CD8-positive, alpha-beta T cell (primary cell): ENCODE measurements at places on chromosomes 3 and 15.

- no peak for DNase-seq
These were observed 33.9 kb downstream of the HDAC11 start for GRCh38 chr3:13513913-13514517.

- DNase-seq = no peak
These were observed 46.9 kb upstream of the MUC13 start for GRCh38 chr3:124981472-124981871.

DNA sequence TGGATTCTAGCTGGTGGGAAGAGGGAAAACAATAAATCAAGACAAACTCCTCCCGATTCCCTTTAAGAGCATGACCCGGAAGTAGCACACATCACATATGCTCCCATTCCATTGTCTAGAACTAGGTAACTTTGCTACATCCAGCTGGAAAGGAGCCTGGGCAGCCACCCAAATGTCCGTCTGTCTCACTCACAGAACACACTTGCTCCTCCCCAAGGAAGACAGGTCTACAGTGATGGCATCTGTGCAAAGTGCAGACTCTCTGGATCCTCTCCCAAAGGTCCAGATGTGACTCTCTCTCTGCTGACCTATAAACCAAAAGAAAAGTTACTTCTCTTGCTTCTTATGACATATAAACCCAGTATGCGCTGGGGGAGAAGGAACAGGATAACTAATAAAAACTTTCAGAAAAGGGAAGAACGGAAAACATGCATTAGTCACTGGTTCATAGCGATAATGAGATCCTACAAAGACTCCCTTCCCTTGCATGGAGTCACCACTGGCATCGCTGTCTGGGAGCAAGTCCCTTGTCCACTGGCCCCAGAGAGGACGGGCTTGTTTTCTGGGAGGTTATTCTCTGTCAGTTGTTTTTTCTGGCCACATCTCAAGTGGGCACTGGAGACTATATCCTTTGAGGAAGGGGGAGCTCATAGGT is 29.8 kb upstream of the EPHB3 start:
- no peak for DNase-seq

GRCh38 chr15:42796955-42797782 is 60.2 kb upstream of the CDAN1 start:
- no peak for DNase-seq

- peak; percentile 45 for DNase-seq
These were observed 49.3 kb upstream of the XCR1 start for GRCh38 chr3:46076606-46077005.

DNA sequence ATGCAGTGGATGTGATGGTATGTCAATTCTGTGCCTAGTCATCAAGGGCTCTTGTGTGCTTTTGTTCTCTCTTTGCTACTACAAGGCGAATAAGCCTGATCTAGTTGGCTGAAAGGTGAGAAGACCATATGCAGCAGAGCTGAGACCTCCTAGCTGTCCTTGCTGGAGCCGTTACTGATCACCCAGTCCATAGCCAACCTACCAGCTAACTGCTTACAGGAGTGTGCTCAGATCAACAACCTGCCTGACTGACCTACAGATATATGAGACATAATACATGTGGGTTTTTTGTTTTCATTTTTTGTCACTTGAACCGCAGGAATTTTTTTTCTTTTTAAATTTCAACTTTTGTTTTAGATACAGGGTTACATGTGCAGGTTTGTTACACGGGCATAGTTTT is 22.8 kb downstream of the OXSM start:
- no peak for DNase-seq

- no peak for DNase-seq
These were observed 152.6 kb upstream of the EPHA3 start for GRCh38 chr3:88954853-88955252.

DNA sequence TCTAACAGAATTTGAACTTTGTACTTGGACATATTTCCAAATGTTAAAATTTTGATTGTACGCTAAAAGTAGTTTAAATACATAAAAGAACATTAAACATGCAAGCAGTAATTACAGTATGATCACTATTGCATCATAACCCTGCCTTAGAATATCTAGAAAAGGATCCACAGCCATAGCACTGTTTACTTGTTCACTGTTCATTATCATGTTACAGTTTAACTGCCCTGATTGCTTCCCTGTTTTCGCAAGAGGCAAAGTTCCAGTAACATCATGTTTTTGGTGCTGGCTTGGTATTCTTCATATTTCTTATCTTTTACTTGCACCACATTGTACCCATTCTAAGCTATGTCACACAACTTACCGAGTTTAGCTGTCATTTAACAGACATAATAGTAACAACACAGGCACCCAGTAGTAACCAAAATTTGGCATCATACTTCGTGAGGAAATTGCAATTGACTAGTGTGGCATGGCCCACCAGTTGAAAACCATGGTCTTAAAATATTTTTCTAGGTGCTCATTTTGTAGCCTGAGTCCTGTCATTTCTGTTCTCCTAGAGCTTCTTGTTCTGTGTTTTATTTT is 13.3 kb upstream of the TMEM87A start:
- DNase-seq = no peak

DNA sequence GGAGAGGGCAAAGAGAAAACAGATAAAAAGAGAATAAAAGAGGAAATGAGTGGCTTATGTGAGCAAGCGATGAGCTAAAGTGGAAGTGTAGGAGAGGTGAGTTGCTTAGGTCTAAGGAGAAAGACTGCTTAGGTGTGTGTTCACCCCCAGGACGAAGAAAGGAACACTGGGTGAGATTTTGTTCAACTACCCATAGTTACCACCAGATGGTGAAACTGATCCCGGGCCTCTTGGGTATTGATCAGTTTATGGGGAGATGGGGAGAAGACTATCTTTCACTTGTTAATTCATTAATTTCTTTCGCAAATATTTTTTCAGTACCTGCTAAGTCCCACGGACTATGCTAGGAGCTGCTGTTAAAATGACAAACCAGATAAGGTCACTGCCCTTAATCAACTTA is 33.9 kb downstream of the GAP43 start:
- no peak for DNase-seq

DNA sequence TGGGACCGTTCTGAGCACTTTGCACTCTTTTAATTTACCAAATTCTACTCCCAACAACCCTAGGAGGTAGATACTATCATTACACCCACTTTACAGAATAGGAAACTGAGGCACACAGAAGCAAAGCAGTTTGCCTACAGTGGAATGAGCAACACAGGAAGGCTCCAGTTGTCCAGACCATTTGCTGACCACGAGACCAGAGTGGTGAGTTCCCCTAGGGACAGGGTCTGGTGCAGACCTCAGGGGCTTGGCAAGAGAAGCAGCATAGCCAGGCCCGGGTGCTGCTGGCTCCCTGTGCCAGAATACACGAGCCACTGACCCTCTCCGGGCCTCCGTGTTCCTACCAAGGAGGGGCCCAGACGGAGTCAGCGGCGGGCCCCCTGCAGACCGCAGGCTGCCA is 26.5 kb downstream of the PLXND1 start:
- DNase-seq = no peak

DNA sequence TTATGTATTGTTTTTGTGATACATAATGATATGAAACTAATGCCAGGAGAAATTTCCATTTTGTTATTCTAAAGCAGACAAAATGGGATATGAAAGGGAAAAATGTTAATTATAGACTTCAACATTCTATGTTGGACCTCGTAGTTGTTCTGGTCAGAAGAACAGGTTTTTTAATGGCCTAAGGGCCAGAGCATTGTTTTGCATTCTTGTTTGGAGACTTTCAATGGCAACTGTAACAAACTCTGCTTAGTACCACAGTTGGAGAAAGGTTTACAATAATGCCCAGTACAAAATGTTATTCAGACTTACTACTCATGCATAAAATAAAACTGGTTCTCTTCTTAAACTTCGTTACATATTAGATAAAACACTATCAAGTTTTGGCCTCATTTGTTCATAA is 12.2 kb downstream of the PPARG start:
- no peak for DNase-seq

GRCh38 chr3:50248387-50248786 is 12.4 kb downstream of the GNAI2 start:
- no peak for DNase-seq

GRCh38 chr3:14801668-14802380 is 16.9 kb upstream of the FGD5 start:
- no peak for DNase-seq

GRCh38 chr15:25175033-25175788 is 220.4 kb downstream of the SNRPN start:
- DNase-seq = no peak

GRCh38 chr3:2554656-2555055 is 456.0 kb downstream of the CNTN4 start:
- DNase-seq = no peak

DNA sequence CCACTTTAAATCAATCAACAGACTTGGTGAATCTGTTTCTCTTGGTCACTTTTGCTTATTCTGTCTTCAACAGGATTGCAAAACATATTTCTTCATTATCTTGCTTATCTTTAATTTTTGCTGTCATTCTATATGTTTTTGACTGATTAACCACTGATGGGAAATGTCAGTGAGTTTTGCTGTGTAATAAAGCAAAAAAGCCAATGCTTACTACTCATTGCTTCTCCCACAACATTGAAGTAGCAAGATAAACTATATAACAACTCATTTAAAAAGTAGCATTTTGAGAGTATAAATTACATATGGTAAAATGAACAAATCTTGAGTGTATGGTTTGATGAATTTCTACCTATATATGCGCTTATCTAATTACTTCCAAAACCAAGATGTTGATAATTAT is 892 bp downstream of the CD200R1L start:
- no peak for DNase-seq

DNA sequence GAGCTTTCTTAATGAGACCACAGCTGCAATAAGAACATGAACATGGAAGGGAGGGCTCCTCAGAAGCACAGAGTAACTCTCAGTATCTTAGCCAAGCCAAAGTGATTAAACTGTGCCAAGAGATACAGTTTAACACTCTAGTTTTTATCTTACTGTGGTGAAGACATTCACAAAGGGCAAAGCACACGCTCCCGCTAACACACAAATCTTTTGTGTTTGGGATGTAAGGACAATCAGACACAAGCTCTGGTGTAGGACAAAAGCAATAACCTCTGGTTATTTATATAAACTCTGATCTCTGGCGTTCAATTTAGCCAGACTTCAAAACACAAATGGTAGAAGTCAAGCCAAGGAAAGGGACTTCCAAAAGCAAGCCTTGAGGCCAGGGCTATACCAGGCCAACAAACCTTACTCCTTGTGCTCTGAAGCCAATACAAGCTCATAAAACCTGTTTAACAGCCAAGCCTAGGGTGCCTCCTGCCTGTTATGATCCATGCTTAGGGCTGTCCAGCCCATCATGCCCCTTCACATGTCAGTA is 27.8 kb downstream of the DPH3 start:
- DNase-seq = no peak

- DNase-seq = no peak
These were observed 187.7 kb downstream of the FOXB1 start for GRCh38 chr15:60191821-60192220.

DNA sequence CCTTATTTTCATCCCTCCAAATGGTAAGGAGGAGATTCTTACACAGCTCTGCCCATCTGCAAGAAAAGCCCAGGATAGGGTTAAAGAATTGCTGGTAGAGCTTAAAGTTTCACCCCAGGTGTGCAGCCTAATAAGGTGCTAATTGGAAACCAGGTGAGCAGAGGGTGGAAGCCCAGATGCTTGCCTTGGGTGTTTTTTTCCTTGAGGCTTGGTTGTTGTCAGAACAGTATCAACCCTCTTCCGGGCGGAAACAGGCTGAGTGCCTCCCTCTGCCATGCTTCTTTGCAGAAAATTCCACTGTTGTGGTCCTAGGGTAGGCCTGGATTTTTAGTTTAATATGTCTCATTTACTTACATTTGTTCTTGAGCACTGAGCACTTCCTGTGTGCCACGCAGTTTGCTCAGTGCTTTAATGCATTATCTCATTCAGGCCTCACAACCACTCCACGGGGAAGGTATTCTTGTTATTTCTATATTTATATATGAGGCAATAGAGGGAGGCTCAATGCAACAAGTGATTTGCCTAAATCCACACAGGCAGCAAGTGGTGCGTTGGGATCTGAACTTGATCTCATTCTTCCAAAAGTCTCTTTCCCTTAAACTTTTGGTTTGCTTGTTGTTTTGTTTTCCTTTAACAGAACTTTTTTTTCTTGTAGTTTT is 115.0 kb upstream of the LRIG1 start:
- DNase-seq = no peak

DNA sequence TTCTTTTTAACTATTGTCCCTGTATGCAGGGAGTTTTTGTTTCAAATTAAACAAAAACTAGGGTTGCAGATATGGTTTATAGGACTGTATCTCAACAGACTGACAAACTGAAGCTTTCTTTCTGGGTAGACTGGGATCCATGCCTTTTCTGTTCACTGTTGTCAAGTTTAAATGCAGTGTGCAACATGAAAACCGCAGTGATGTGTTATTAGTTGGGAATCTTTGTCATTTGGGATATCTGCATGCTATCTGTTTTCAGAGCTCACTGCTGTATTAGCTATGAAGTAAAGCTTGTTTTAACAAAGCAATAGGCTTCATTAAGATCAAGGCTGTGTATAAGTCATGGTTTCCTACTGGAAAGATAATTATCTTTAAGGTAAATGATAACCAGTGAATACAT is 21.4 kb upstream of the MCF2L2 start:
- no peak for DNase-seq

DNA sequence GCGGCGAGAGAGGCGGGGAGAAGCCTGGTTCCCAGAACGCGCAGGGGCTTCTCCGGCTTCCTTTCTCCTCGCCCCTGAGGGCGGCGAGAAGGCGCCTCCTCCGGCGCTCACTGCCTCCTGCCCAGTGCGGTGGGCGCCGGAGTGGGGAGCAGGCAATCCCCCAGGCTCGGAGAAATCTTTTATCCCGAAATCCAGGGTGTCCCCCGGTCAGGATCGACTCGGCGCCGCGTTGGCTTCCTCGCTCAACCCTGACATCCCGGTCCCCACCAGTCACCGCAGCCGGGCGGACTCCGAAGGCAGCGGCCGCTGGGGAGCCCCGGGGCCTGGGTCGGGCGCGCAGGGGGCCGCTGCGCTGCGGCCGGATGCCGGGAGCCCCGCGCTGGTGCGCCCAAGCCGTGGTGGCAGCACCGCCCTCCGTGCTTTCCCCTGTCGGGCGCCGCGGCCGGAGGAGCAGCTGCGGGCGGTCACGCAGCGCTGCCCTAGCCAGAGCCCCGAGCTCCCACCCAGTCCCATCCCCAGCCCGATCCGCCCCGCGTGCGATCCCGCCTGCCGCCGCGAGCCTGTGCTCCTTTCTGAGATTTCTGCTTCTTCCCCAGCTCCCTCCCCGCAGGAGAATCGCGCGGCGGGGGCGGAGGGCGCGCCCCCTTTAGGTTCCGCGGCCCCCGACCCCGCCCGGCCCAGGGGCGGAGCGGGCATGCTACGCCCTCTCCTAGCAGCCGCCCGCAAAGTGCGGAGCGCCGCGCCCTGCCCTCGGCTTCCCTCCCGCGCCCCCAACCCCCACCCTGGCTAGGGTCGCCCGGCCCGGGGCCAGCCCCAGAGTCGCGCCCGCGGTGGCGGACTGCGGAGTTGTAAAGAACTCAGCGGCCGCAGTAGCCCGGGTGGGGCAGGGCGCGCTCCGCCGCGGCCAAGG is 683 bp upstream of the CACNA2D3 start:
- no peak for DNase-seq

DNA sequence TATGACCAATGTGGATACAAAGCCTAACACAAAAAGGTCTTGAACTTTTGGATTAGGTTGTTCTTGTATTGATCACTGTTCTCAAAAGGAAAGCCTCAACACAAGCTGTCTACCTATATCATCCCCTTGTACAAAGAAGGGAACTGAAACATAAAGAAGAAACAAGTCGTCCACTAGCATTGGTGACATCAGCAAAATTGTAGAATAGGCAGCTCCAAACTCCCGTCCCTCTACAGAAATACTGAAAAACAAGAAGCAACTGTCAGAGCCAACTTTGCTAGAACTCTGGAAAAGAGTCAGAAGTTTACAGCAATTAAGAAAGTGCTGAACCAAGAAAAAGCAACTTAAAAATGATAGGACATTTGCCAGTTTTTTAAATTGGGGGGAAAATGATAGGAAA is 7.5 kb upstream of the NR1I2 start:
- DNase-seq = no peak
